Naive B cell (primary cell): ENCODE measurements at places on chromosomes 12 and 14. TPM values are rescaled to one million over a fixed set of nuclear protein-coding genes. Genes with fewer than 3 reads are reported as not detected.

Gene VASH1
- polyA plus RNA-seq: 0.18 TPM

Gene PLEKHD1
- polyA plus RNA-seq: 0.11 TPM

DNA sequence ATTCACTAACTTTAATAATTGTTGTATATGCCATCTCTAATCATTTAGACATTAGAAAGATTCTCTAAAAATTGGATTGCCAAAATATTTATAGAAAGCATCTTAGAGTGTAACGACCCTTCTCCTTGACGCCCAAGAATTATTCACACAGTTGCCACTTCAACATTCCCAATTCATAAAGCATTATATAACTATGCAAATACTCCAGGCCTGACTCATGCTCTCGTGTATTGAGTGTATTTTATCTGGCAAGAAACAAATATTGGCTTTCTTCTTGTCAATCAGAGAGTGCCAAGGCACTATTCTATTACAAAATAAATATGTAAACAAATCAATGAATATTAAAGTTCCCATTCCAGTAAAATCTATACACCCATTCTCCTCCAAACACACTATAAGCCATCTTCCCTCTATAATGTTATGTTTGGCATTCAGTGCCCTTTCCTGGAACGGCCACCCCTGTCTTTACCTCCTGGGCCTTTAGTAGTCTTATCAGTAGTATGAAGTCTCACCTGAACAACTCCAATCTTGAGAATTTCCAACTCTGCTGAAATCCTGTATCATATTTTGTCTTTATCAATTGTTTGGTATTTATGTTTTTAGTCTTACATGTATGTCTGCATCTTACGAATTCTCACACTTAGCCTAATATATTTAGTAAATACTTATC, 182.6 kb downstream of the PIK3C2G start:
- no peak for DNase-seq

- no peak for DNase-seq
These were observed 89.1 kb upstream of the STAC3 start for GRCh38 chr12:57340104-57340503.

DNA sequence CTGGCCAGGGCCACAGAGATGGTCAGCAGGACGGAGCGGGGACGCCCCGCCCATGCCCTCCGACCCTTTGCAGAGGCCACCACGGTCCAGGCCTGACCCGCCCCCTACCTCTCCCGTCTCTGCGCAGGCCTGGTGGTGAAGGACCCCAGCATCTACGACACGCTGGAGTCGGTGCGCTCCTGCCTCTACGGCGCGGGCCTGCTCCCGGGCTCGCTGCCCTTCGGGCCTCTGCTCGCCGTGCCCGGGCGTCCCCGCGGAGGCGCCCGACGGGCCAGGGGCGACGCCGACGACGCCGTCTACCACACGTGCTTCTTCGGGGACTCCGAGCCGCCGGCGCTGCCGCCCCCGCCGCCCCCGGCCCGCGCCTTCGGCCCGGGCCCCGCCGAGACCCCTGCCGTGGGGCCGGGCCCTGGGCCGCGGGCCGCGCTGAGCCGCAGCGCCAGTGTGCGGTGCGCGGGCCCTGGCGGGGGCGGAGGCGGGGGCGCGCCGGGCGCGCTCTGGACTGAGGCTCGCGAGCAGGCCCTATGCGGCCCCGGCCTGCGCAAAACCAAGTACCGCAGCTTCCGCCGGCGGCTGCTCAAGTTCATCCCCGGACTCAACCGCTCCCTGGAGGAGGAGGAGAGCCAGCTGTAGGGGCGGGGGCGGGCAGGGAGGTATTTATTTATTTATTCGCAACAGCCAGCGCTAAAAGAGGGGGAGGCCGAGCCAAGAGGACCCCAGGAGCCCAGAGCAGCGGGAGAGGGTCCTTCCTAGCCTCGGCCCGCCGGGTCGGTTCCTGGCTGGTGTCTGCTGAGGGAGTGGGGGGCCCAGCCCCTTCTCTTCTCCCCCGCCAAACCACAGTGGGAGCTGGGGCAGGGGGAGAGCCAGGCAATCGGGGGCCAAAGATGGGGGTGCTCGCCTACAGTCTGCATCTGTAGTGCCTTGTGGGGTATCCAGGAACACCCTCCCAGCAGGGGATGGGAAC, 8.1 kb downstream of the TAMALIN start:
- peak; percentile 46 for DNase-seq

- DNase-seq: no peak
These were observed 40.3 kb downstream of the ANKRD9 start for GRCh38 chr14:102469261-102469660.

GRCh38 chr12:4471256-4471655, 25.6 kb upstream of the FGF6 start:
- no peak for DNase-seq

Gene NR1H4
- not detected for polyA plus RNA-seq

GRCh38 chr12:104672501-104673265, 215.9 kb downstream of the CHST11 start:
- DNase-seq: no peak

DNA sequence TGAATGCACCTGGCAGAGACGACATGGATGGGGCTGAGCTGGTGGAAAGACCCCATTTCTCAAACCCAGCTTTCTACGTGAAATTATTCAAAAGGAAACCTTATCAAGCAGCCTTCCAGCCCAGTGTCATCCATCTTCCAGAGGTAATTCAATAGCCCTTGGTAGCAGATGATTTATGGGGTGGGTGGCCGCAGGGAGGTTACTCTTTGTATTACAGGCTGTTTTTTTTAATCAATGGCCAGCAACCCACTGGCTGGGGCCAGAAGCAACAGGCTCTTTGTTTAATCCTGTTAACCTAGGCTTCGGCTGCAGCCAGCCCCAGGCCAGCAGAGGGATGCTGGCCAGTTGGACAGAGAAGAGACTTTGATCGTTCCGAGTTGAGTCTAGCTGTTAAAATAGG, 139.8 kb upstream of the SRRM4 start:
- no peak for DNase-seq

Gene IFNG-AS1
- 7.8 TPM for polyA plus RNA-seq

GRCh38 chr12:51484119-51484518, 59.5 kb downstream of the SLC4A8 start:
- DNase-seq: no peak

DNA sequence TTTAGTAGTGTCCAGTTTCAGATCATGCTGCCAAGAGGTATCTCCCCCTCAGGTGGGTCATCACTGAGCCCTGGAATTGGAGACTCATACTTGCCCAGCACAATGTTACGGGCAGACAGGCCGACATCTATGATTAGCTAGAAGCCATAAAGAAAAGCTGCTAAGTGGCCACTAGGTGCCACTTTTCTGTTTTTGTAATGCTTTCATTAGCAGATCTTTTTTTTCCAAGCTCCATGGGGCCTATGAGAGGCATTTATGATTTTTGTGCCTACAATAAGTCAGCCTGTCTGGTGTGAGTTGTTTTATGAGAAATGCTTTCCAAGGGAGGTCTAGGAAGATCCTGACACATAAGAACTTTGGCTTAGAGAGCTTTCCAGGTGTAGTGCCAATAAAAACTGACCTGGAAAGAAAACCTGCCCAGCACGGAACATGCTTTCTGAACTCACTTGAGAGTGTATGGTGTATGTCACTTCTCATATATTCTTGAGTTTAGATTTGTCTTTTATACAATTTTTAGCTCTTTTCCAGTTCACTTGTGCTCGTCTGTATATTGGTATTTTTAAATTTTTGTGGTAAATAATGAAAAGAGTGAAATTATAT, 21.8 kb upstream of the SMCO2 start:
- DNase-seq: no peak

GRCh38 chr12:123233505-123234308, 471 bp downstream of the MTRFR start:
- no peak for DNase-seq

DNA sequence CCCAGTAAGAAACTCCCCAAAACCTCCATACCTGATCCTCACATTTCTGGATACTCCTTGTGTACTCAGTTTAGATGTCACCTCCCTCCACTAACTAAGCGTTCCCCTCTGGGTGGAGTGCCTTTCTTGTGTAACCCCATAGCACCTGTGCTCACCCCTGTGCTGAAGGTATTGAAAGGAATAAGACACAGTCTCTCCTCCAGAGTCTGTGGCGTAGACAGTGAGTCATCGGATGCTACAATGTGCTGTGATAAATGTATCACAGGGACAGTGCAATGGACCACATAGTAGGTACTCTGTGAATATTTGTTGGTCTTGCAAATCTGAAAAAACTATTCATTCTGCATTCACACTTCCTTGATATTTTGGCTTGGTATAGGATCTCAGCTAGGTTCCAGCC, 30.8 kb downstream of the TSPAN9 start:
- DNase-seq: no peak

GRCh38 chr14:68397371-68397811, 395.5 kb downstream of the ZFP36L1 start:
- peak; percentile 49 for DNase-seq

DNA sequence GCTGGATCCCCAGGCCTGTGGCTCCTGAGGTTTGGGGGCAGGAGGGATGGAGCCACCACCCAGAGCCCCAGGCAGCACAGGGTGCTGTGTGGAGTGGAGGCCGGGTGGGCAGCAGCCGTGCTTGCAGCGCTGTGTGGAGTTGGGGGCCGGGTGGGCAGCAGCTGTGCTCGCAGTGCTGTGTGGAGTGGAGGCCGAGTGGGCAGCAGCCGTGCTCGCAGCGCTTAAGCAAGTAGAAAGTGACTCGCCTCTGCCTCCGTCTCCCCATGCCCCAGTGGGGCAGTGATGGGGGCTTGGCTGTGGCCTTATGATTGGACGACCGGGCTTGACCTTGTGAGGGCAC, 10.3 kb downstream of the CEP170B start:
- DNase-seq: no peak

GRCh38 chr14:65334765-65335410, 77.6 kb upstream of the FUT8 start:
- no peak for DNase-seq

DNA sequence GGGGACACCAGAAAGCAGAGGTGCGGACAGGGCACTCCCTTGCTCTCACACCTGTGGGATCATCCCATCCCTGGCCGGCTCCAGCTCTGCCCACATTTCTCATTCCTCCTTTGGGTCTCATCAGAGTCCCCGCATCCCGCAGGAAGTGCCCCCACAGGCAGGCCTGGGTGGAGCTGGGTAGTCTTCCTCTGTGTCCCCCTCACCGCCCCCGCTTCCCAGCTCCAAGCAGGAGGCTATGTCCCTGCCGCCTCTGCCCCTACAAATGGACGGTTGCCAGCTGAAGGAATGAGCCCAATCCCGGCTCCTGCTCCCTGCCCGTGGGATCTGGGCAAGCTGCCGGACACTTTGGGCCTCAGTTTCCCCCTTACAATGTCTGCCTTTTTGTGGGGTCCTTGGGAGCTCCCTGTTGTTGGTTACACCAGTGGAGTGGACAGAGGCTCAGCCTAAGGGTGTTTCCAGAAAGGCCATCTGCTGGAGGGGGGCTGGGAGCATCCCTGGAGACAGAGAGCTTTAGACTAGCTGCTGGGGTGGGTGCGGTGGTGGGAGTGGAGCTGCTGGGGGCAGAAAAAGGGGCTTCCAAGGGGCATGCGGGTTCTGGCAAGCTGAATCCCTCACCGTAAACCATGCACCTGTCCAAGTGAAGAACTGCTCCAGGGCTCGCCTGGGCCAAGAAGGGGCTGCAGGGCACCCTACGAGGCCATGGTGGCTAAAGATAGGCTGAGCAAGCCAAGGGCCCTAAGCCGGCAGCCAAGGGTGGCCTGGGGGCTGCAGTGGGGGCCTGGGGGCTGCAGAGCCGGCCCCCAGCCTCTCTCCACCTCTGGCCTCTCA, 7.9 kb upstream of the GPR132 start:
- no peak for DNase-seq

- no peak for DNase-seq
These were observed 1.3 kb downstream of the AP1G2 start for GRCh38 chr14:23566112-23566777.

GRCh38 chr12:48279601-48280000, 71.1 kb downstream of the ZNF641 start:
- no peak for DNase-seq

DNA sequence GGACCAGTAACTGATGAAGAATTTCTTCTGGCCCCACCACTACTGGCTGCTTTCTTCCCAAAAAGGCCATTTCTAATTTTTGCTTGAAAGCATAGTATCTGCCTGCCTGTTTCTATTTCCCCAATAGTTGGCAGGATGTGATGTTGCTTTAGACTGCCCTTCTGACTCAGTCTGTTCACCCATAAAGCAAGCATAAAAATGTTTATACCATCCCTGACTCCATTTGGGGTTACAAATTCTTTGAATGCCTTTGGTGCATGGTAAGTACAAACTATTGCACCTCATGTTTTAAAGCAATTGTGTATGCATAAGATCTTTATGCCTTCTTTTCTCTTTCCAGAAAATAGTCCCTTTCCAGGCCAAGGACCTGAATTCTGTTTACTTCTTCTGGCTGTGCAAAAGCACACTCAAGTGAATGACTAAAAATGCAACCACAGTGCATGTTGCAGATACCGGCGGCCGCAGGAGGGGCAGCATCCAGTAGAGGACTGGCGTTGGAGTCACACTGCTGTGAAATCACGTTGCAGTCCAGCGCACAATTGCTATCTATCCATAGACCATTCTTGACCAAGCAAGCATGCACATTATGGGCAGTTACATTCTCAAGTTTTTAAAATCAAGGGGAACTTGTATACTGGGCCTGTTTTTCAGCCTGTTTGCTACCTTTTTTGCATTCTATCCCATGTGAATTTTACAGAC, 82.4 kb downstream of the SLC5A8 start:
- no peak for DNase-seq

DNA sequence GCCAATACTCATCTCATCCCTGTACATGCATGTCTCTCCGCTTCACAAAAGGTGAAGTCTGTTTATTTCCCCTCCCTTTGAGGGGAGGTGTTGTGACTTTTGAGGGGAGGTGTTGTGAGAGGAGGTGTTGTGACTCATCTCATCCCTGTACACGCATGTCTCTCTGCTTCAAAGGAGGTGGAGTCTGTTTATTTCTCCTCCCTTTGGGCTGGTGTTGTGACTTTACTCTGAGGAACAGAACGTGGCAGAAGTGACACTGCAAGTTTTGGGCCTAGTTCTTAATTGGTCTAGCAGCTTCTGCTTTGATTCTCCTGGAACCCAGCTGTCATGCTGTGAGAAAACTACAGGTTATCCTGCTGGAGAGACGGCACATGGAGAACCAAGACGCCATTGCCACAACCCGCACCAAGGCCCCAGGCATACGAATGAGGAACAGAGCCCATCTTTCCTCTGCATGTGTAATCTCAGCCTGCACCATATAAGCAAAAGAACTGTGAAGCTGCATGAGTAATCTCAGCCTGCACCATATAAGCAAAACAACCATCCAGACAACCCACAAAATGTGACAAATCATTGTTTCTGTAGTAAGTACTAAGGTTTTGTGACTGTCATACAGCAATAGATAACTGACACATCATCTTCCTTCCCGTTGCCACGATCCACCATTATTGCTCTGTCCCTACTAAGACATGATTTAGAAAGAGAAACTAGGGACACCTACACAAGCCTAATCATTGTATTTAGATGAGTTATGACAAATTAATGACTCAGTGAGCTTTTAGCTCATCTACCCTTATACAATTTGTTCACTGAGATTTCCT, 30.0 kb downstream of the GALNT4 start:
- no peak for DNase-seq
